ENCODE measurements at places on chromosomes 11 and 22.

GRCh38 chr22:48743601-48744282 lies 1083.9 kb downstream of the BRD1 start:
- DNase-seq, result no peak

- DNase-seq, result no peak
Measured at GRCh38 chr22:28607795-28608194, 71.8 kb downstream of the TTC28 start.

DNA sequence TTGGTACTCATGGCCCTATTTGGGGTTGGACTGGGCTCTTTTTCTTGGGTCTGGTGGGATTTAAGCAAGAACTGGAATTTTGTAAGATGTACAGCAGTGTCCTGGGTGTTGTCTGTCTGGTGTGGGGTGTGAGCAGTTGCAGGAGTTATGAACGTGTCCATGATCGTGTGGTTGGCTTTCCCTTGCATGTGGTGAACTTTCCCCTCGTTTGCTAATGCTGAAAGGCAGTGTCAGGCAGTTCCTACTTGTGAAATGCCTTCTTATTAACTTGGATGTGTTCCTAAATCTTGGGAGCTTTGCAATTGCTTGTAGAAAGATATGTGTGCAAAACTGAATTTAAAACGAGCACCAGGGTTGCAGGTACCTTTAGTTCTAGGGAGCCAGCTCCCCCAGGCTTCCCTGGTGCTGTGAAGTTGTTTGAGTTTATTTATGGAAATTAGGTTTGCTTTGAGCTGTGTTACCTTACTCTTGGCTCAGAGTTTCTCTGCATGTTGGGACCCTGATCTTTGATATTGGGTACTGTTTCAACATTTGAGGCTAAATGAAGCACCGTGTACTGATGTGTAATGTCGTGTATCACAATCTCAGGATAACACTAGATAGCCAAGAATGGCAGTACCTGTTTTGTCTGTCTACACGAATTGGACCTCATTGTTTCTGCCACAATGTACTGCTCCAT lies 35.8 kb upstream of the HSD17B12 start:
- DNase-seq, result no peak

DNA sequence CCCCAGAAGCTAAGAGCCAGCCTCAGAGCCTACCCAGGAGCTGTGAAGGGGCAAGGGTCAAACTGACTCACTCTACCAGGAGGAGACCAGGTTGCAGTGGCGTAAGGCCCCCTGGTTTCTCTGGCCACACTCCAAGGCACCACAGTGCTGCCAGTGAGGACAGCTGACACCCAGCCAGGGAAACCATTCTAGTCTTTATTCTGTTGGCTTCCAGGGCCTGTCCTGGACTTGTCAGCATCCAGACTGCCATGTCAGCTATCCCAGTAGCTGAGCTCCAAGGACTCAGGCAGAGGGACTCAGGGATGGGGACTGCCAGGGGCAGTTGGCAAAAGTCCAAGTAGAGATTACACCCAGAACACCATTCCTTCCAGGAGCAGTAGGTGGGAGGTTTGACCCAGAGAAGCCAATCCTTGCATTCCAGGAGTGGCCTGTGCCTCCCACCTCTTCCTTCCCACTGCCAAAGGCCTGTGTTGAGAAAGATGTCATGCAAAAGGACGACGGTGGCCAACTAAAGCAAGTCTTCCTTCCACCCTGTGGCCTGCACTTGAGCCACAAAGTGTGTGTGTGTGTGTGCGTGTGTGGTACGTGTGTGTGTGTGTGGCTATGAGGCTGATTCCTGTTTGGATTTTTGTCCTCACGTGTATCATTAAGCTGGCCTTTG lies 3.6 kb upstream of the MAPK8IP1 start:
- no peak for DNase-seq

- no peak for DNase-seq
Measured at GRCh38 chr11:111455291-111456085, 56.7 kb downstream of the BTG4 start.

GRCh38 chr22:42961810-42962209 lies 53.1 kb downstream of the PACSIN2 start:
- DNase-seq, result no peak

DNA sequence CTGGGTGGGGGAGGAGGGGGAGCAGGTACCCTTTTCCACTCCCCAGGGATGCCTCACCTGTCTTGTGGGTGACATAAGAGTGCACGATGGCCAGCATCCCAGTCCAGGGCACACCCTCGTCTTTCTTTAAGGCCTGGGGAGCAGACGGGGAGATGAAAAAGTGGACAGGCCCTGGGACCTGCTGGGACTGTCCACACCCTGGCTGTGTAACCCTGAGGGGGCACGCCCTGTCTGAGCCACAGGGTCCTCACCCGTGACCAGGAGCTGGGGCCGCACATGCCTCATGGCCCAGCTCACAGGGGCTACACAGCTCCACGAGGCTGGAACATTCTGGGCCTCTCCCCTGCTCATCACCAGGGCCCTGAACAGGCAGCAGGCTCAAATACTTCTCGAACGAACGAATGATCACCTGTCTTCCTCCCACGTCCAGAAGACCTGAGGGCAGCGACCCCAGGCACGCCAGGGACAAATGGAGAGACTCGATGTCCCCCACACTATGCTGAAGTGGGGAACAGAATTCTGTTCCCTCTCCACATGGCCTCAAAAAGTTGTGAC lies 123.9 kb downstream of the PHF21B start:
- no peak for DNase-seq

DNA sequence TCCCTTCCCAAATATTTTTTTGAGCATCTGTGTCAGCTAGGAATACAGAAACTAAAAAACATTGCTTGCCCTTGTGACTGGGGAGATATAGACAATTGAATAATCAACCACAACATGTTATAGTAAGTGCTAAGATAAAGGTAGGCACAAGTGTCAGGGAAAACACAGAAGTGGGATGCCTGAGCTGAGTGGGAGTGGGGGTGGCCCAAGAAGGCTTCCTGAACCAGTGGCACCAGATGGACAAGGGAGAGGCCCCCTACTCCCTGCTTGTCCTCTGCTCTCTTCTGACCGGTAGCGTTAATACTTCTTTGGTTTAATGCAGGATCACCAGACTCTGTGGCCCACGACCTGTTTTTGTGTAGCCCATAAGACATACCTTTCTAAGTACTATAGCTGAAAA lies 48.8 kb downstream of the PACS1 start:
- DNase-seq, result no peak

GRCh38 chr22:42682113-42682851 lies 33.1 kb upstream of the CYB5R3 start:
- no peak for DNase-seq

GRCh38 chr22:44171561-44171960 lies 9.2 kb upstream of the PARVG start:
- no peak for DNase-seq

GRCh38 chr11:7253800-7254199 lies 2.1 kb downstream of the SYT9 start:
- DNase-seq, result no peak

- DNase-seq, result no peak
Measured at GRCh38 chr11:134639586-134640330, 227.7 kb upstream of the B3GAT1 start.

DNA sequence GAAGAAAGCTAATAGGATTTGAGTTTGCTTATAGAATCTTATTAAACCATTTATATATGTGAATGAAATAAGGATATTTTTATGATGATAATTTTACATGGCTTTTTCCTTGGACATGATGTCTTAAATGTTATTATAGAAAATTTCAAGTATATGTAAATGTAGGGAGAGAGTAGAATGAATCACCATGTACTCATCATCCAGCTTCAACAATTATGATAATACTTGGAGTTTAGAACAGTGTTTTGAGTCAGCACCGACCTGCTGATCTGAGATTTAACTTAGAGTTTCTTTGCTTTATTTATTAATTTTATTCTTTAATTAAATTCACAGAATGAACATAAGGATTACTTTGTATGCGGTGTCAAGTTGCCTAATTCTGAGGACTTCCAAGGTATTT lies 193.5 kb downstream of the UVRAG start:
- no peak for DNase-seq

DNA sequence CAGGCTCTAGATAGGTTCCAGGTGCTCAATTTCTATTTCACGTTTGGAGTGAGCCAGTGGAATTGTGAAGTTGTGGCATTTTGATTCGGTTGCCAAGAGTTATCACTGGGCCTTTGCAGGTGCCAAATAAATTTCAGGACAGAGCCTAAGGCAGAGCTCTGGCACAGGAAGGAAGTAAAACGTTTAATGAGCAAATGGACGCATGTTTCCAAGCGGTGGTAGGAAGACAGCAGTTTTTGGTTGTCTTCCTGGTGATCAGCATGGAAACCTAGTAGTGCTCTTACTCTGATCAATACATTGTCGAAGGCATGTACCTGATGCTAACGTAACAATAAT lies 452 bp downstream of the BIRC3 start:
- DNase-seq, result no peak

DNA sequence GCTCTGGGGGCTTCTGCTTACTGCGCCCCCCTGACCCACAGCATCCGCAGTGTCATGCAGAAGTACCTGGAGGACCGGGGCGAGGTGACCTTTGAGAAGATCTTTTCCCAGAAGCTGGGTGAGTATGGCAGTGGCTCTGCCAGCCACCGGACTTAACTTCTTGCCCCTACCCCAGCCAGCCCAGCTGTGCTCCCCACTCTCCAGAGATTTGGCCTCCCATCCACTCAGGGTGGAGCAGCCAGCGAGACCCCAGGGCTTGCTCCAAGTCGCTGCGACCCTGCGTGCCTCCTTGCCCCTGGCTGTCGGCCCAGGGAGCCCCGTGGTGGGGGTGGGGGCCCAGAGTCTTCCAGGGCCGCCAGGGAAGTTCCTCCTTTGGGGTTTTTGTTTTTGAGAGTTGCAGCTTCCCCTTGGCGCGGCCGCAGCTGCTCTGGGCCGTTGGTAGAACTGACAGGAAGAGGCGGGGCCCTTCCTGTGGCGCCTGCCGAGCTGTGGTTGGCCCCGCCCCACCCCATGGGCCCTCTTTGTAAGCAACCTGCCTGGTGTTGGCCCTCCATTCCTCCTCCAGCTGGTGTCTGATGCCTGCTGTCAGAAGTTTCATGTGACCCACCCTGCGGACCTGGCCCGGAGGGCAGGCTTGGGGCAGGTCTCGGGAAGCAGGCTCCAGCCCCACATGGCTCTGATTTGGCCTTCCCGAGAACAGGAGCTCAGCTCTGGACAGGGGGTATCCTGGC lies 11.1 kb downstream of the GRK2 start:
- DNase-seq, result no peak

DNA sequence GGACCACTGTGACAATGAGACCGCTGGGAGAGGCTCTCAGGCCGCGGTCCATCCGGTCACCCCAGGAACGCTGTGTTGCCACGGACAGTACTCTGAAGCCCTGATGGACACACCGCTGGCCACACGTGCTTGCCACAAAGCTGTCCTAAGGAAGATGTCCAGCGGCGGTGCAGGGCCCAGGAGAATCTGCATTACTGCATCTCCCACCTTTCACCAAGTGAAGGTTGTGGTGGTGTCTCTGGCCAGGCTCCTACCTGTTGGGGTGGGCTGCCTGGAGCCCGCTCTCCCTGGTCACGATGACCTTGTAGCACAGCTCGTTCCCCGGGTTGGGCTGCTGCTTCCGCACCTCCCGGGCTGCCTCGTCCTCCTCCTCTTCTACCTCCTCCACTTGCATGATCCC lies 4.2 kb downstream of the TTLL12 start:
- no peak for DNase-seq

DNA sequence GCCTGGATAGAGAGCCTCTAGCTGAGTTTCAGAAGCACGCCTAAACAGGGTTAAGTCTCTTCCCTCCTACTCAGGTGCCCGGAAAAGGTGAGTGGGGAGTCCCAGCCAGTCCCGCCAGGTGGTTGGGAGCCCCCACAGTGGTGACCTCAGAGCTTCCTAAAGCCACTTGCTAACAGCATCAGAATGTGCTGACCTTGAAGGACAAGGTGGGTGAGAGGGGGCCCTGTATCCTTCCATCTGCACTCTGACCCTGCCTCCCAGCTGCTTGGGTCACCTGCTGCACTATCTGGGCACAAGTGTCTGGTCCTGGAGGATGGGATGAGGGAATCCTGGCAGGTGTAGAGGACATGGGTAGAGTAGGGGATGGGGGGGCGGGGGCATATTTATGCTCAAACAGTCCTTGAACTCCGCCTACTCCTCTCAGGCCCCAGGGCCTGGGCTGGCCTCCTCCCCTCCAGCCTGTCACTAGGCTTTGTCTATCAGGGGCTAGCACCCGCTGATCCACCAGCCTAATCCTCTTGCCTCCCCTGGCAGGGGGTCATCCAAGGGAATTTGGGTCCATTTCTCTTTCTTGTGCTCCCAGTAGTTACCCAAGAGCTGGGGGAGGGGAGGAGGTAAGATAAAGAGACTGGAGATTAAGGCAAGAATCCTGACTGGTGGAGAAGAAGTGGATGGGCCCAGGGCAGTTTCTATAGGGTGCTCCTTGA lies 3.4 kb downstream of the USP2 start:
- DNase-seq, result no peak

DNA sequence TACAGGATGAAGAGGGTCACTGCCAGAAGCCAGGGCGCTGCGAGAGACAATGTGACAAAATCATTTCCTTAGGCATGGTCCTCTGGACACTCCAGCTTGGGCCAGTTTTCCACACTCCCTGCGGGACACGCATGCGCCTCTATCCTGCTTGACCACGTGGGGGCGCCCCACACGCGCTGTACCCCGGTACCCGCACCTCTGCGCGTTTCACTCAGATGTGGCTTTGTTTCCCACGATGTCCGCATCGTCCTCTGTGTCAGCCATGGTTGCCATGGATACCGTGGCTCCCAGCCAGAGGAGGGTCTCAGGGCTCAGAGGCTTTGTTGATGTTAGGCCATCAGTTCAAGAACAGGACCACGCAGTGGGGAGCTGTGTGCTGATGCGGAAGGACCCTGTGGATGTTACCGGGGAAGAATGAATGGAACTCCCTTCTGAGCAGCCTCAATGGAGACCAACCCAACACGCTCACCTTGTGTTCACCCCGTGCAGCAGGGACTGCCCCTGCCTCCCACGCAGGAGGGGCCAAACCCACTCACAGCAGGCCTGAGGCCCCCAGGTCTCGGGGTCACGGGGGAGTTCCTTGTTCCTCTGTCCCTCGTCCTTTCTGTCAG lies 101.1 kb upstream of the SLC22A12 start:
- no peak for DNase-seq

GRCh38 chr11:73753938-73754337 lies 6.9 kb downstream of the RAB6A start:
- DNase-seq, result no peak

DNA sequence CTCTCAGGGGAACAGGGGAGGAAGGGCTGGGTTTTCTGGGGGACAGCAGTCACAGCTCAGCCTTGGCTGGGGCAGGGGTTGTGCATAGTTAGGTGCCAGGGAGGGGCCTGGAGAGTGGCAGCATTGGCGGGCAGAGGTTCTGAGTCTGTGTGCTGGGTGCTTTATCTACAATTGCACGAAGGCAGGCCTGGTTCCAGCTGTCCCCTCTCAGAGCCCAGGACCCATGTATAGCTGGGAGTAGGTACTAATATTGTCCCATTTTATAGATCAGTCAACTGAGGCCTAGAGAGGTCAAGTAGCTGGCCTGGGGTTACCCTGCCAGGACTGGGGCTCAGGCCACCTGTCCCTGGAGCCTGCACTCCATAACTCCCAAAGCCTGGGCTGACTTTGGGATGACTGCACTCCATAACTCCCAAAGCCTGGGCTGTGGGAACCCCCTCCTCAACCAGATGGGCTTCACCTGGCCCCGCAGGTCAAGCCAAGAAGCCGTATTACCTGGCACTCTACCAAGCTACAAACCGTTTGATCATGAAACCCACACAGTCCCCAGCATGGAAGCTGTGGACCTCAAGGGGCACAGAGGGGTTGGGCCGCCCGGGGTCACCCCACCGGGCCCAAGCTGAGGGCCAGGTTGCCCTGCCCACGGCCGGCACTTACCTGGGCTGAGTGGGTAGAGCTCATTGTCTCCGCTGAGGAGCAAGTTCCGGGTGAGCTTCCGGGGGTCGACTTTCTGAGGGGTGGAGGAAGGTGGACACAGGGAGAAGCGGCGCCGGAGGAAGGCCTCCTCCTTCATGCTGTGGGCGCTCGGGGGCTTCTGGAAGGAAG lies 36.5 kb downstream of the OSBPL5 start:
- no peak for DNase-seq

Data from amniotic stem cell (primary cell).